ENCODE measurements at places on chromosomes 16 and 17. TPM values are rescaled to one million over a fixed set of nuclear protein-coding genes. Genes with fewer than 3 reads are reported as not detected.
A peak's percentile ranks its signal among the peaks of the same experiment; 100 is the strongest.

Gene RUNDC3A
- under 0.01 TPM for total RNA-seq

DNA sequence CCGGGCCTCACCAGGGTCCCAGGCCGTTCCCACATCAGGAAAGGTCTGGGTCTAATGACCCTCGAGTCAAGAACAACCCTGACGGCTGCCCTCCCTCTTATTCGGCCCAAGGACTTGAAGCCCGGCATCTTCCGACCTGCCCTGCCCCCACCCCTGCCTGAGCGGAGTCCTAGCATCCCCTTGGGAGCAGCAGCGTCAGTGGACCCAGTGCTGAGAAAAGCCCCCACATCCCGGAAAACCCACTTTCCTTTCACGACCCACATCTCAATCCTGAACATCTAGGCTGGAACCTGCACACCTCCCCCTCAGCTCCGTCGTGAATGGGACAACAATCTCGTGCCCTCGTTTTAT is 769 bp downstream of the TMEM88 start:
- DNase-seq, result no peak

DNA sequence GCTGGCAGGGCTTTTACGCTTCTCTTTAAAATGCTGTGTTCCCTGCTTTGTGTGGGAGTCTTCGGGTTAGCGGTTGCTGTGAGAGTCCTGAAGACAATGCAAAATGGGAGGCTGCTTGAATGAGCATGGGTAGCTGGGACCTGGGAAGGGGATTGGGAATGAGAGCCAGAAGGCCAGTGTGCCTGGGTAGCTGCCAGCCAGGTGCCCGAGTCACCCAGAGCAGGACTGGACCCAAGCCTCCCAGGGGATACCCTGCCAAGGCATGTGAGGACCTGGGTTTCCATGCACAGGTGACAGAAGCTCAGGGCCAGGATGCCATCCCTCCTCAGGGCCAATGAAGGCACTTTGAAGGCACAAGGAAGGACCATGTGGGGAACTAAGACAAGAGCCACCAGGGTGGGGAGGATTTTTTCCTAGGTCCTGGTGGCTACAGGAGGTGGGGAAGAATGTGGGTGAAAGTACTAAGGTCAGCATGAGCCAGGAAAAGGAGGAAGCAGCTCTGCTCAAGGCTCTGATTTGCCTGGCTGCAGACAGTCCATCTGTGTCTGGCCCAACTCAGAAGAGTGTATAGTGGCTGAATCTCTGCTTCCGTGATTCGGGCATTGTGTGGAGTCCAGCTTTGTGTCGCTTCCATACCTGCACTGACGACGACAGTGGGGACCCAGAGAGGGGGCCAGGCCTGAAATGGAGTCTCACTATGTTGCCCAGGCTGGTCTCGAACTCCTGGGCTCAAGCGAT is 20.5 kb downstream of the TMEM94 start:
- no peak for DNase-seq

Gene TOP2A
- 68.5 TPM for total RNA-seq

Gene KRTAP4-4
- total RNA-seq, result not detected

- peak; percentile 71 for DNase-seq
These were observed 12.7 kb upstream of the HASPIN start for GRCh38 chr17:3710951-3711383.

Gene KRTAP4-6
- total RNA-seq, result not detected

DNA sequence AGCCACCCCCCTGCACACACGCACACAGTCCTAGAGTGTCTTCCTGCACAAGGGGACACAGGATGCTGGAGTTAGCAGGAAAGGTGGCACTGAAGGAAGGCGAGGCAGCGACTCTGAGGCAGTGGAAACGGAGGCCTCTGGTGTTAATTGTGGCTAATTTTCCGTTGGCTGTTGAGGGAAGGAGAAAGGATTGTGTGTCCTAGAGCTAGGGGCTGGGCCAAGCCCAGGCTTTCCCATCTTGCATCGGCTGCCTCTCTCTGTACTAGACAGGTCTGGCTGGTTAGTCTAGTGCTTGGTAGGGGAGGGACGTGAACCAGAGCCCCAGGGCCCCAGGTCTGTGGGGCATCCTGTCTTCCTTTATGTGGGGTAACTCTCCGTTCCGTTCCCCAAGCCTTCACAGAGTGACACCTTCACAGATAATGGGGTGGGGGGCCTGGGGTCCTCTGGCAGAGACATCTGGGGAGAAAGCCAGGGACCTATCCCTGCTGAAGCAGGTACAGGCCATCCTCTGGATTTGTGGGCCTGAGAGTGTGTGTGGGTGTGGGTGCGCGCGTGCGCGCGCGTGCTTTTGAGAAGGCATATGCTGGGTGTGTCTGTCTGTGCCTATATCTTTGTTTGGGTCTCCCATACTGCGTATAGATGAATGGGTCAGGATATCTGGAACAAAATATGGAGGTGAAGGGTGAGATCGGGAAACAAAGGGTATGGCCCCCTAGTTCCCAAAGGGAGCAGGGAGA is at the start of gene CHD3:
CHD3 (plus strand) TSS at position 606 of the 737 bp plus-strand sequence. CDS start 212 bp downstream, outside the sequence.
- DNase-seq, result peak; percentile 21

DNA sequence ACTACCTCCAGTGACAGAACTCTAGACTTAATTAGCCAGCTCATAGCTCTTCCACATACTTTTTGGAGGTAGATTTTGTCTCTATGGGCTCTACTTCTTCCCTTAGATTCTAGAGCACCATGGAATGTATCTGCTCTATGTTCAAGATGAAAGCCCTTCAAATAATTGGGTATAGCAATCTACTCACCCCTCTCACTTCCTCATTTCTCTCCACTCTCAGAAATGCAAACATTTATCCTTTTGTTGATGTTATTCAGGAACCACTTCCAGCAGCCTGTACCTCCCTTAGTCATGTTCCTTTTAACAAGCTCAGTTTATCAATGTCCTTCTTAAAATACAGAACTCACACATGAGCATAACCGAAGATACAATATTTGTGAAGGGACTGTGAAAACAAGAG is 78.5 kb downstream of the GRIN2A start:
- no peak for DNase-seq

- no peak for DNase-seq
These were observed 42.7 kb downstream of the ATF7IP2 start for GRCh38 chr16:10428433-10429168.

Gene PNMT
- total RNA-seq, result not detected

DNA sequence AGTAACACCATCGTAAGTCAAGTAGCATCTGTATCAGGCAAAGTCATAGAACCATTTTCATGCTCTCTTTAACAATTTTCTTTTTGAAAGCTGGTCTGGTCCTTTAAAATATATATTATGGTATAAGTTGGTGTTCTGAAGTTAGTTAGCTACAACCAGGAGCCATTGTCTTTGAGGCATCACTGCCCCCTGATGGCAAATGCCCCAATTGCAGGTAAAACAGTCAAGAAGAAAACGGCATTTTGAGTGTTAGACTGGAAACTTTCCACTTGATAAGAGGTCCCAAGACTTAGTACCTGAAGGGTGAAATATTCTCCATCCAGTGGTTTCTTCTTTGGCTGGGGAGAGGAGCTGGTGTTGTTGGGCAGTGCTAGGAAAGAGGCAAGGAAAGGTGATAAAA is 14.1 kb downstream of the TP53 start:
- DNase-seq, result no peak

GRCh38 chr17:68196394-68197090 is 51.3 kb upstream of the AMZ2 start:
- DNase-seq, result no peak

GRCh38 chr16:86383488-86384262 is 126.7 kb upstream of the FOXF1 start:
- peak; percentile 93 for DNase-seq

GRCh38 chr17:76530811-76531485 is 6.6 kb downstream of the CYGB start:
- no peak for DNase-seq

Gene CXCL16
- total RNA-seq, result 0.28 TPM

Gene CORO1A
- total RNA-seq, result 7.2 TPM

All from IMR-90 (cell line).